Activated CD4-positive, alpha-beta T cell treated with anti-CD3 and anti-CD28 coated beads, Interleukin-2, Interleukin-4, amounts not matched to agents 100 ng/mL and 50 ng/mL, durations not matched to agents 16 hours and 8 hours (primary cell): ENCODE measurements at places on chromosomes 7 and 10.

GRCh38 chr7:98802088-98802780 lies 67.6 kb downstream of the TMEM130 start:
- peak; percentile 37 for DNase-seq

- no peak for DNase-seq
These were observed 112.6 kb downstream of the RNF32 start for GRCh38 chr7:156753229-156753560.

GRCh38 chr10:26474026-26474425 lies 35.9 kb downstream of the APBB1IP start:
- no peak for DNase-seq

DNA sequence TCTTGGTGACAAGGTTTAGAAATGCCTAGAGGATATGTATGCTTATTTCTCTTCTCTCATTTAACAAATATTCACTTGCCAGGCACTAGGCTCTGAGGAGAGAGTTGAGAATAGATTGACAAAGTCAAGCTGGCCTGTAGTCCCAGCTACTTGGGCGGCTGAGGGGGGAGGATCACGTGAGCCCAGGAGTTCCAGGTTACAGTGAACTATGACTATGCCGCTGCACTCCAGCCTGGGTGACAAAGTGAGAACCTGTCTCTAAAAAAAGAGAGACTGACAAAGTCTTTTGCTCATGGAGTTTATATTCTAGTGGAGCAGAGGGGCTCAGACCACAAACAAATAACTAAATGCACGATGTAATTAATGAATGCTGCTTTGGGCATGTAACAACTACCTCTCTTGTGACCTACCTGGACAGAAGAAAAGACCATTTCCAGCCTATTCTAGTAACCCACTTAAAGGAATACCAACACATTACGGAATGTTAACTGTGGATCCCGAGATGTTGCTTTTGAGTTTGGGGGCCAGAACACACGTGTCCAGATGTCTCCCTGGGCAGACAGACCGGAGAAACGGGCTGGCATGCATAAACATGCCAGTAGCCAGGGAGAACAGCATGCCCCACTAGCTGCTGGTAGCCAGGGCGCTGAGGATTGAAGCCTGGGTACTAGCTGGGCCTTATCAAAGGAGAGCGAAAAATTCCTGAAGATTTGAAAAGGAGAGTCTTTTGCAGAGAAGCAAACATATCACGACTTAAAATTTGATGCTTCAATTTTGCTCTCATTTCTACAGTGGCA lies 2.6 kb upstream of the BMPR1A start:
- DNase-seq: no peak

GRCh38 chr10:30151581-30152389 lies 92.4 kb upstream of the JCAD start:
- DNase-seq: no peak

- no peak for DNase-seq
These were observed 65.2 kb upstream of the EMX2 start for GRCh38 chr10:117477211-117477947.

DNA sequence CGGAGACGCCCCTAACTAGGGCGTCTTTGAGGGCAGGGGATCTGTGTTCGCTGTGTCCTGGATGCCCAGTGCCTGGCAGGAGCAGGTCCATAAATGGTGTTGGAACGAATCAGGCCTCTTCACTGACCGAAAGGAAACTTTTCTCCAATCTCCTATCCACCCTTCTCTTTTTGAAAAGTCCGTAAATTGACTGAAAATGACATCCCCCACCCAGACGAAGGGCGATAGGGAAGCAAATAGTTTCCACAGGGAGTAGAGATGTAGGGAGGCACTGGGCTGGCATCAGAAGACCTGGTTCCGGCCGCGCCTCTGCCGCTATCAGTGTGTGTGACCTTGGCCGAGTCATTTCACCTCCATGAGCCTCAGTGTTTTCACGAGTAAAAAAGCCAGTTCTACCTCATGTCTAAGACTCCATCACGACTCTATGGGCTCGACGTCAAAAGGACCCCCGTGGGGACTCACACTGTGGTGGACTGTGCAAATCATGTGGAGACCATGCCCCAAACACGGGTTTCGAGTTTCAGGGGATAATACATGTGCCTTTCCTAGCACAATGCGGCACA lies 497 bp upstream of the RAB11FIP2 start:
- no peak for DNase-seq

DNA sequence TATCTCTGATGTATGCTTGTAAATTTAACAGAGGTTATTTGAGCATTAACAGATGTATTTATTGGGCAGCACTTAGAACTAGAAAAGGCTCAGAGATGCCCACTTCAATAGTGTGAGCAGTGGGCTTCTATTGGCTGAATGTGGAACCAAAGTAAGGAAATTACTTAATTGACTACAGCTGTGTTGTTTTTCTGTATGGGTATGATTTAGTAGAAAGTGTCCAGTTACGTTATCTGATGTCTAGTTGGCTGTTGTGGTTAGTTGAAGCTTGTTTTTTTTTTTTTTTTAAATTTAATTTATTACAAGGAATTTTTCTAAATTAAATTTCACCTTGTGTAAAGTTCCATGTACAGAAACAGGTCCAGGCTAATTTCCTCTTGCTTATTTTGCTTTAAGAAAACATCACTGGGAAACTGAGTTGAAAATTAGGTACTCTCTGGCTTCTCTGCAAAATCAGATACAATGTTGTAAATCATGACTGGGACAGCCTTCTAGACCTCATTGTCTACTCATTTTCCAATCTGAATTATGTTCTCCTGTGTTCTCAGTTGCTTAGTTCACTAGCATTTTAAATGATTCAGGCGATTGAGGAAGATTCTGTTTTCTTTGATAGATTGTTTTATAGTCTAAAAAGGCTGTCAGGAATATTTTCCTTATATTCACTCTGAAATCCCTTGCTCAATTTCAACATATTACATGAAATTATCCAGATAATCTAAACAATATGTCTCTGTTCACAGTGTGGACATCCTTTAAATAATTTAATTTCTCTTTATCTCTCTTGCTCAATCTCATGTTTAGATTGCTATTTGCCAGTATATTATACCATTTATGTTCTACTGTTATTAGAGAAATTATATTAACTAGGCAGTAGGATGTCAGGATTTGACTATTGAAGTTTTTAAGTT lies 53.0 kb downstream of the PHF14 start:
- no peak for DNase-seq

- DNase-seq: no peak
These were observed 54.7 kb downstream of the HSPA12A start for GRCh38 chr10:116687633-116688032.

- DNase-seq: peak; percentile 13
These were observed 228.8 kb downstream of the BMPER start for GRCh38 chr7:34133983-34134782.

- DNase-seq: no peak
These were observed 174.6 kb upstream of the TARP start for GRCh38 chr7:38448054-38448453.

DNA sequence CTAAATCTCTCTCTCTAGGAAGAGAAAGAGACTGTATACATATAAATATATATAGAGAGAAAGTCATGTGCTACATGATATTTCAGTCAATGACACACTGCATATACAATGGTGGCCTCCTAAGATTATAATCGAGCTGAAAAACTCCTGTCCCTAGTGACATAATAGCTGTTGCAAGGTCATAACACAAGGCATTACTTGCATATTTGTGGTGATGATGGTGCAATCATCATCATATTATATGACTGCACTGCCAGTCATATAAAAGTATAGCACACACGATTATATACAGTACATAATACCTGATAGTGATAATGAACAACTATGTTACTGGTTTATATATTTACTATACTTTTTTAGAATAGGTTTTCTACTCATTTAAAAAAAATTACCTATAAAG lies 316.7 kb downstream of the FGFR2 start:
- no peak for DNase-seq

GRCh38 chr7:131506597-131506996 lies 49.8 kb downstream of the PODXL start:
- DNase-seq: no peak

DNA sequence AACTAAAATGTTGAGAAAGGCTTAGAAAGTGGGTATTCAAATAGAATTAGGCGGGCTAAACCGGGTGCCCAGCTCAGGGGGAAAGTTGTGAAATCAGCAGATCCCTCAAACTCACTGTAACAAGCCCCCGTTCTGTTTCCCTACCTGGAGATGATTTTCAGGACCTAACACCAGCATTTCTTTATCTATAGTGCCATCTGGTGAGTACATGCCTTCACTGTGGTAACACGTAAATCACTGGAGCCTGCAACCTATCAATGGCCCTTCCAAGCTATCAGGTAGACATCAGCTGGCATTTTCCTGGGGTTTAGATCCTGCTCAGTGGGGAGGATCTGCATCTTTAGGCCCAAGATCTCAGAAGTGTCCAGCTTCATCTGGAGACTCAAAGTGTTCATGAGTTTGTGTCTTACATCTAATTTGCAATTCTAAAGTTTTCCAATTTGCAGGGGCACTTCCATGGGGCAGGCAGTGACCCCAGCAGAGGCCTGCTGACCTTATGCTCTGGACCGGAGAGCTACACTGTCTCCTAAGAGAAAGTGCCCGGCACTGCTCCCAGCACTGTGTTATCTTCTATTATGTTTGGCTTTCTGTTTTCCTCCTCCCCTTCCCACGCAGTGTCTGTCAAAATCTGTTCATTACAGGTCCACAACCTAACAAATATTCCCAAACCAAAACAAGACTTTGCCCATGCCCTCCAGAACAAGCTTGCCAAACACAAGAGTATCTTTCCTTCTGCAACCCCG lies 132.5 kb downstream of the LSM5 start:
- no peak for DNase-seq

GRCh38 chr7:38580485-38580884 lies 50.7 kb downstream of the AMPH start:
- no peak for DNase-seq

GRCh38 chr7:137755427-137755826 lies 91.3 kb downstream of the DGKI start:
- no peak for DNase-seq

DNA sequence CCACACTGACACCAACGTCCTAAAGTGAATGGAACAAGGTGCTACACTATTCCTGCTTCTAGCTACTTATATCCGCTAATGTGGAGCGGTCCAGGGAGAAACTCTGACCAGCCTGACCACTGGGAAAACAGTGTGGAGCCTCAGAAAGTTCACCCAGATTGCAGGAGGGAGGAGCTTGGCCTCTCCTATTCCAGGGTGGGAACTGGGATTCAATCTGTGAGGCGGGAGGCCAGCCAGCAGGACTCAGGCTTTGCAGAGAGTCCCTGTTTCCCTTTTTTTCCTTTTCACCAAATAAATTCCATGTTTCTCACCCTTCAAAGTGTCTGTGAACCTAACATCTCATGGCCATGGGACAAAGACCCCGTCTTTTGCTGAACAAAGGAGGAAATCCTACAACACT lies 86.4 kb upstream of the SEMA3C start:
- DNase-seq: no peak
